ENCODE measurements at places on chromosomes 5 and 9.
A peak's percentile ranks its signal among the peaks of the same experiment; 100 is the strongest.

DNA sequence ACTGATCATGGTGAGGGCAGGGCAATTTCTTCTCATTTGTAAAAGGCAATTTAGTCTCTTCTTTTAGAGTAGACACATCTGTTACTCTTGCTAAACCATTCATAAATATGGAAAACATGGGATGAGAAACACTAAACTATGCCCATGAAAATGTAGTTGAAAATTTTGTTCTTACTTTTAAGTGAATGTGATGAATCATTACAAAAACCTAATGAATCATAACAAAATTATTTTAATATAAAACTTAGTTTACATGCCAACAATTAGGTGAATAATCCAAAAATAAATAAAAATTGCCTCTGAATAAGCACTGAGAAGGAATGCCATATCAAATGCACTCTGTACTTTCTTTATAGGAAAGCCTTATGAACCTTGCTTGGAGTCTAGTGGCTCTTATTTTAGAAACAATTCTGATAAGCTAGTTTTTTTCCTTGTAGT is 297.7 kb upstream of the EFNA5 start:
- DNase-seq = no peak

- peak; percentile 41 for DNase-seq
These were observed 22.9 kb downstream of the RGMB start for GRCh38 chr5:98796197-98796972.

- DNase-seq = peak; percentile 38
These were observed 33.0 kb upstream of the SV2C start for GRCh38 chr5:76050134-76050533.

DNA sequence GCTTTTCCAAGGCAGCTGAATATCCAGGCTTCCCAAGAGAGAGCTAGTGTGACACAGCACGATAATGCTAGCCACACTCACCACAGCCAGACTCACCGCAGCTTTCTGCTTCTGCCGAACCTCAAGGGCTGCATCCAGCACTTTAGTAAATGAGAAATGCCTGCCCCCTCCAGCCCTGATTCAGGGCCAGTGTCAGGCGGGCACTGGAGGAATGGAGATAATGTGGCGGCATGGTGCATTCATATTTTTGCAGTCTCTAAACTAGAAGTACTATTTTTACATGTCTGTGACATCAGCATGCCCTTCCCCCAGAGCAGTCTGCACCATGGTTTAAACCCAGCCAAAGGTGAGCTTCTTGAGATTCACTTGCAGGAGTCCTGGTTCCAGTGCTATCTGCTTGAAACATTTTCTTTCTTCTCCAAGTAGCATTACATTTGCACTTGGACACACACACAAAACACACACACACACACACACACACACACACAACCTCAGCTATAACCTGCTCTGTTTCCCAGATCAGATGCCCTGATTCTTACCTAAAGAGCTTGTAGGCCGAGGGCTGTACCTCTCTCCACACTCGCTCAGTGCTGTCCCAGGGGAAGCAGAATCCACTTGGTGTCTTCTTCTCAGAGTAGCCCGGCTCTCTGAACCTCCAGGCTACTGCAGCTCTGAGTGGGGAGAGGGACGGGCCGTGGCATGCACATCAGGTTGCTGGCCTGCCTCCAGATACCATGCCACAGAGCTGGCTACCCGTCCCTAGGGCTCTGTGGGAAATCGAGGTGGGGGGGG is at the start of gene FGF1:
Gene FGF1 (minus strand): TSS at position 673 of the 792 bp plus-strand sequence. CDS start 71,963 bp downstream, outside the sequence.
- peak; percentile 80 for DNase-seq

DNA sequence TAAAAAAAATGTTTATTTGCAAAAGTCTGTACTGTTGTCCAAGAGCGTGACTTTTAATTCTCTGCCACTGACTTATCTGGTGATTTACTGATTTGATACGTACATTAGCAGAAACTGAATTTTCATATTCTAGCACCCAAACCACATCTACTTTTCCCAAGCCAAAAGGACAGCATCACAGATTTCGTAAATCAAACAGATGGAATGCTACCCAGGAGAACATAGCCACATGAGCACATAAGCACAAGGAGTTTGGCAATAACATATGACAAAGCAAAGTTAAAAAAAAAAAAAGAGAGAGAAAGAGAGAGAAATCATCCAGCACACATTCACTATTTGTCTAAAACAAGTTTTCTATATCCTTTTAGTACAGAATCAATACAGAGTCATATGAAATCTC is 83.7 kb downstream of the HINT1 start:
- DNase-seq = no peak

DNA sequence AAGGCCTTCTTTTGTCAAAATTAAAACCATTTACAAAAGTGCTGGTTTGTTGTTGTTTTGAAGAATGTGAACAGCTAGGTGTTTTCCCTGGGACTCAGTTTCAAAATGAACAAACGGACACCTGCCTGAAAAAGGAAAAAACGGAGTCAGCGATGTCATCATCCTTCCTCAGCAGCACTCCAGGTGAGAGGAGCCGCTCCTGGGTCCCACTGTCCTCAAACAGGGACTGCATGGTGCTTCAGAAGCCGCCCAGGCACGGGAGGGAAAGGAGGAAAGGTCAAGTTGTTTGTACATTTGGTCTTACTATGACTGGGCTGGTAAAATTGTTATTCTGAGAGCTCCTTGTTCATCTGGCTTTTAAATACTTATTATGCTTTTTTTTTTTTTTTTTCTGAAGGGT is 69.0 kb upstream of the ZSWIM6 start:
- no peak for DNase-seq

- no peak for DNase-seq
These were observed 186.3 kb downstream of the IRX2 start for GRCh38 chr5:2565147-2565546.

- peak; percentile 68 for DNase-seq
These were observed 11.7 kb downstream of the B4GALT1 start for GRCh38 chr9:33155393-33155792.

All from mammary epithelial cell (primary cell).